ENCODE measurements at places on chromosomes 5 and 9.
A peak's percentile ranks its signal among the peaks of the same experiment; 100 is the strongest.

DNA sequence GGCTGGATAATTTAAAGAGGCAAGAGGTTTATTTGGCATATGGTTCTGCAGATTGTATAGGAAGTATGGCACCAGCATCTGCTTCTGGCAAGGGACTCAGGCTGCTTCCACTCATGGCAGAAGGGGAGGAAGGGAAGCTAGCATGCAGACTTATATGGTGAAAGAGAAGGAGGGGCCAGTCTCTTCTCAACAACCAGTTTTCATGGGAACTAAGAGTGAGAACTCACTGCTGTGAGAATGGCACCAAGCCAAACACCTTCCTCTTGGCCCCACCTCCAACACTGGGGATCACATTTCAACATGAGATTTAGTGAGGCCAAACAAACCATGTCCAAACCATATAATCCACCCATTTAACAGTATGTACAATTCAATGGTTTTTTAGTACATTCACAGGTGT is 113.3 kb upstream of the SHB start:
- DNase-seq = no peak

GRCh38 chr5:150265870-150266383 is 23.6 kb downstream of the CAMK2A start:
- DNase-seq = no peak

GRCh38 chr9:76927540-76928240 is 21.8 kb upstream of the PRUNE2 start:
- DNase-seq = no peak

DNA sequence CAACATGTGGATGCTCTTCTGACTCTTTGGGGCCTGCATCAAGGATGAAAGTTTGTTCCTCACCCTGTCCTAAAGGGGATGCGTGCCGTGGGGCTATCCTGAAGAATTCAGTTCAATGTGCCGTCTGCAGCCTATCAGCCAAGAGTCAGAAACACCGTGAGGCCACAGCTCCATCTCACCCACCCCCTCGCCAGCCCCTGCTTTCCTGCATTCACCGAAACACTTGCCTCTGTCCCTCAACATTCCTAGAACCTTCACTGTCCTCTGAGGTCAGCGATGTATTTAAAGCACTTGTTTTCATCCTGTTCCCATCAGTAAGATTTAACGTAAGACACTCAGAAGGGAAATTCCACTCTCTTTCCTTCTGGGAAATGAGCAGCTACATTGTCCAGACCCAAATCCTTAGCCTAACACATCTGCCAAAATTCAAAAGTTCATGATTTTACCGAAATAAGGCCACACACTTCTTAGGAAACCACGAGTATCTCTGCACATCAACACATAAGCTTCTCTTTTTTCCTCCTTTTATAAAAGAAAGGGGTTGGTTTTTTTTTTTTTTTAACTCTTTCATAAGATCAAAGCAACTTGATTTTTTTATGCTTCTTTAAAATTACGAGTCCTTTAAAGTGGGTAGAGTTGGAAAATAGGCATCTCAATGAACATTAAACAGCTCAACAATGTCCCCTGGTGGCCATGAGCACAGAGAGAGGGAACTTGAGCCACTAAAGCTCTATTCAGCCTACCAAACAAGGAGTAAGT is 100.7 kb downstream of the SUSD1 start:
- DNase-seq = peak; percentile 78

- DNase-seq = peak; percentile 60
These were observed 21.0 kb upstream of the RAB14 start for GRCh38 chr9:121222524-121223171.

- peak; percentile 91 for DNase-seq
These were observed 291.8 kb downstream of the AOPEP start for GRCh38 chr9:95018099-95018936.

DNA sequence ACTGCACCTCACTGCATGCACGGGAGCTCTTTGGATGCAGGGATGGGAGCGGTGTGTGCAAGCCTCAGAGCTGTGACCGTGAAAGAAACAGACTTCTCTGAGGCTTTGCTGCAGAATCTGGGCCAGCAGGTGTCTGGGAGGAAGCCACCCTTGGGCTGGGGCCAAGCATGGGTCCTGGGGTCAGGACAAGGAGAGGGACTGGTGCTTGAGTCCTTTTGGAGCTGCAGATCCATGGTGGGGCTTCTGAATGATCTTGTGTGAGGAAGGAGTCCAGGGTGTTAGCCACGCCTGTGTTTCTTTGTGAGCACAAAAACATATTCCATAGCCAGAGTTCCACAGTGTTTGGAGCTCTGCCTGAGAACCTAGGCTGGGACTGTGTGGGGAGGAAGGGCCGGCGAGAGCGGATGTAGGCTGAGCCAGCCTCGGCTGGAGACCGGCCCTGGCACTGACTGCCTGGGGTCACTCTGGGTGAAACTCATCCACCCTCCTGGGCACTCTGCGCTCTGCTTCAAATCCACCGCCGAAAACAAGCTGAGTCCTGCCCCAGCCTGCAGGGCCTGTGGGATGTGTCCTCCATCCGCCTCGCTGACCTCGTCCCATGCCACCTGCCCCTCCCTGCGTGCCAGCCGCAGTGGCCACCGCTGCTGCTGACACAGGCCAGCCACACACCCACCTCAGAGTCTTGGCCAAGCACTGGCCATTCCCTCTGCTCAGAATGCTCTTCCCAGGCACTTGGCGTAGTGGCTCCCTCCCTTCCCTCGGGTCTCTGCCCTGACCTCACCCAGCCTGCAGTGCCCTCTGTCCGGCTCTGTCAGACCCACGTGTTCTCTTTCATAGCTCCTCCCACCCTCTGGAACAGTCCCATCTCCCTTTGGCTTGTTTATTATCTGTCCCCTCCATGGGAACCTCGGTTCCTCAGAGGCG is 26.7 kb downstream of the ERGIC1 start:
- no peak for DNase-seq

- no peak for DNase-seq
These were observed 547.9 kb downstream of the DTWD2 start for GRCh38 chr5:118440496-118440895.

GRCh38 chr9:137435381-137435891 is 5.7 kb downstream of the ENTPD8 start:
- DNase-seq = no peak

DNA sequence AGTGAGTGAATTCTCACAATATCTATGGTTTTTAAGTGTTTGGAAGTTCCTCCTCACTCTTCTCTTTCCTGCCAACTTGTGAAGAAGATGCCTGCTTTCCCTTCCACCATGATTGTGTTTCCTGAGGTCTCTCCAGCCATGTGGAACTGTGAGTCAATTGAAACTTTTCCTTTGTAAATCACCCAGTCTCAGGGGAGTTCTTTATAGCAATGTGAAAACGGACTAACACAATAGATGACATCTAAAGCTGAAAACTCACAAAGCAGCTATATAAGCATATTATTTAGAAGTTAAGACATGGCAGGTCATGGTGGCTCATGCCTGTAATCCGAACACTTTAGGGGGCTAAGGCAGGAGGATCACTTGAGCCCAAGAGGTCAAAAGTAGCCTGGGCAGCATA is 130.2 kb downstream of the ARRDC3 start:
- DNase-seq = no peak

GRCh38 chr5:44412286-44412685 is 23.1 kb upstream of the FGF10 start:
- DNase-seq = no peak

GRCh38 chr9:91750343-91750742 is 199.7 kb downstream of the ROR2 start:
- no peak for DNase-seq

- DNase-seq = no peak
These were observed 32.3 kb upstream of the LPCAT1 start for GRCh38 chr5:1555808-1556731.

GRCh38 chr5:87877495-87877894 is 391.1 kb downstream of the TMEM161B start:
- no peak for DNase-seq

GRCh38 chr5:176948458-176948857 is 49.3 kb upstream of the HK3 start:
- no peak for DNase-seq

DNA sequence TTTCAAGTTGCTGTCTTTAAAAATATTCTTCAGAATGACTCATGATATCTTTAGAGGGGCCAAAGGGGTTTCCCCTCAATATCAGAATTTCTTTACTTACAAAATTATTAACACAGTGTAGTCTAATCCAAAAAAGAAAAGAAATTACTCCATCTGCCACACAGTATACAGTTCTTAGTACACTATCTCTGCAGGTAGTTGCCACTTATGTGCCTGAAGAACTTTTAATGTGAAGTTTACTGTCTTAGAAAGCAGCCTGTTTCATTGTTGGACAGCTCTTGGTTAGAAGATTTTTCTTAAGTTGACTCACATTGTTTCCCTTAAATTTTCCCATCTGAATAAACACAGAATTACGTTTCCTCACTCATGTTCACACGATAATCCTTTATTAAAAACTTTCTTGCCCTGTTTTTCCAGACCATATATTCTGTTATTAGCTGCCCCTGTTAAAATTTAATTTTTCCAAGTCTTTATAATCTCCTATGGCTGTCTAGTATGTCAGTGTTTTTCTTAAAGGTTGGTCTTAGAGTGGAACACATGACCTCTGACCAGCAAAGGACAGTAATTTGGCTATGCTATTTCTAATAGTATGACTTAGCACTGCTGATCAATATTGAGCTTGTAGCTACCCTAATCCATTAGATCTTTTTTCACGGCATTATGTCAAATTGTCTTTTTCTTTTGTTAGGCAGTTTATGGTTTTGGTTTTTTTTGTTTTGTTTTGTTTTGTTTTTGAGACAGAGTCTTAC is 21.8 kb upstream of the FKTN start:
- DNase-seq = no peak

GRCh38 chr5:38258042-38258318 is 379 bp upstream of the EGFLAM start:
- no peak for DNase-seq

- no peak for DNase-seq
These were observed 190.3 kb downstream of the DCP2 start for GRCh38 chr5:113166852-113167366.

- no peak for DNase-seq
These were observed 71.9 kb downstream of the DAPK1 start for GRCh38 chr9:87569518-87569917.

- DNase-seq = no peak
These were observed 32.5 kb upstream of the RAB14 start for GRCh38 chr9:121233906-121234831.

- DNase-seq = no peak
These were observed 43.5 kb downstream of the ANKDD1B start for GRCh38 chr5:75654693-75655295.

DNA sequence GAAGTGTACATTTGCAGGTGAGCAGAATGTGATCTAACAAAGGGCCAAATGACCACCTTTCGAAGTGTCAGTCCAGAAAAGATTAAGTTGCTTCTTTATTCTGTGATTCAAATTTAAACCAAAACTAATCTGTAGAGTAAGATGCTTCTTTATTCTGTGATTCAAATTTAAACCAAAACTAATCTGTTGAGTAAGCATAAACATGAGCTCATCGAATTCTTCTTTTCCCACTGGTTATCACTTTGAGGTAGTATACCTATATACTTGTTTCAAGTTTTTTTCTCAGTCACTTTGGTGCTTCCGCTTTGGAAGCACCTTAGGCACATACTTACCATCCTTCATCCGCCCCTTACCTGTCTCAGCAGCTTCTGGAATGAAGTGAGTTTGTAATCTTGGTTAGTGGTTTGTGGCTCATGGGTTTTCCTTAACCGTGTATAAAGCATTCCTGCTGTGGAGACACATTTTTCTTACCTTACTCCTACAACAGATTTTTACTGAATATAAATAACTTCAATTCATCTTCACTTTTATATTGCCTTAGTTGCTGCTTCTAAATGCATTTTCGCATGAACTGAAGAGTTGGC is 40.7 kb upstream of the CTXN3 start:
- DNase-seq = no peak

- DNase-seq = no peak
These were observed 79.8 kb upstream of the CCNG1 start for GRCh38 chr5:163357636-163358035.

GRCh38 chr5:74402553-74402952 is 238.0 kb downstream of the ENC1 start:
- DNase-seq = no peak

- DNase-seq = peak; percentile 15
These were observed 200.3 kb downstream of the TRPM3 start for GRCh38 chr9:70921136-70921535.

GRCh38 chr9:110638381-110638954 is 30.1 kb upstream of the MUSK start:
- no peak for DNase-seq

DNA sequence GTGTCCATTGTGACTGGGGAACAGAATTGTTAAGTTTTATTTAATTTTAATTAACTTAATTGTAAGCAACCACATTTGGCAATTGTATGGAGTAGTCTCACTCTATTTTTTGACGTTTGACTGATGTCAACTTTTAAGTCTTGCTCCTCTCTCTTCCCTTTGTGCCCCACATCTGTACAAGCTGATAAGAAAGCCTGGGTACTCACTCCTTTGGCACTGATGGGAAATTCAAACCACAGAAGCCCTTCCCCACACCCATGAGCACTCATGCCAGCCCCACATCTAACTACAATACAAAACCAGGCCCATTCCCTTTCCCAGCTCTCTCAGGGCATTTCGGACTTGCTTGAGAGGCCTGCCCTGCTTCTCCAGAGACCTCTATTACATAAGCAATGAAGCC is 451.5 kb upstream of the KIF2A start:
- no peak for DNase-seq

- no peak for DNase-seq
These were observed 22.2 kb upstream of the TMEM161B start for GRCh38 chr5:88290801-88291200.

GRCh38 chr9:16575142-16575985 is 295.1 kb downstream of the BNC2 start:
- no peak for DNase-seq

DNA sequence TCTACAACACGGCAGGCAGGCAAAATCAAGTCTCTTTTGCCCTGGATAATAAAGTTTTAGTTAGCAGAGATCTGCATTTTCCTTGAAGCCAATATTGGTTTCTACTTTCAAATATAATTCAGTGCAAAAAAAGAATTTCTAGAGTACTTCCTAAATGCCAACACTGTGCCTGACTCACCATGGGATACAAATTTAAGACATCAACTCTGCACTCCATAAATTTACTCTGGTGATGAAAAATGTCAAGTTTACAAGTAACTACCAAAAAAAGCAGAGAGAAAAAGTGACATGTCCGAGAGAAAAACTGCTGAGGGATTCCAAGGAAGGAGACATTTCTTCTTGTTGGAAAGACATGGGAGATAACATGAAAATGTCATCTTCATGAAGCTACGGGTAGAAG is 119.7 kb downstream of the RAPGEF6 start:
- no peak for DNase-seq

DNA sequence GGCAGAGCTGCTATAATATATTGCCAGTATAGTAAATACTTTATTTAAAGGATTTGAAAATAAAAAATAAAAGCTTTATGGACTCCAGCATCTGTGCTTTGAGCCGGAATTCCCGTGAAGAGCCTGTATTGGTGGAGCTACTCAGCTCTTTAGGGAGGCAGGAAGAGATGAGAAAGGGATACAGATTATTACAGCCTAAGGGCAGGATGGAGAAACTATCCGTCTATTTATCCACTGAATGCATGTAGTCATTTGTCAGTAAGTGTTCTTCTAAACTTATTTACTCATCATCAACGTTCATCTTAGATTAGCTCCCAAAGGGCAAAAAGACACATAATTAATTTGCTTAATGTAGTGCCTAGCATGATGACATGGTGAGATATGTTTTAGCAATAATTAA is 48.4 kb downstream of the SLC1A1 start:
- DNase-seq = no peak
